ENCODE measurements at places on chromosomes 2 and 18.

GRCh38 chr2:10058251-10059015 lies 15.1 kb downstream of the KLF11 start:
- no peak for DNase-seq

- DNase-seq = peak; percentile 24
Observed at GRCh38 chr2:25301453-25302352, 40.0 kb downstream of the DNMT3A start.

- no peak for DNase-seq
Observed at GRCh38 chr2:158890296-158890905, 78.0 kb upstream of the TANC1 start.

- DNase-seq = no peak
Observed at GRCh38 chr2:229640636-229641035, 73.7 kb downstream of the DNER start.

GRCh38 chr2:84170979-84171378 lies 288.1 kb downstream of the SUCLG1 start:
- no peak for DNase-seq

DNA sequence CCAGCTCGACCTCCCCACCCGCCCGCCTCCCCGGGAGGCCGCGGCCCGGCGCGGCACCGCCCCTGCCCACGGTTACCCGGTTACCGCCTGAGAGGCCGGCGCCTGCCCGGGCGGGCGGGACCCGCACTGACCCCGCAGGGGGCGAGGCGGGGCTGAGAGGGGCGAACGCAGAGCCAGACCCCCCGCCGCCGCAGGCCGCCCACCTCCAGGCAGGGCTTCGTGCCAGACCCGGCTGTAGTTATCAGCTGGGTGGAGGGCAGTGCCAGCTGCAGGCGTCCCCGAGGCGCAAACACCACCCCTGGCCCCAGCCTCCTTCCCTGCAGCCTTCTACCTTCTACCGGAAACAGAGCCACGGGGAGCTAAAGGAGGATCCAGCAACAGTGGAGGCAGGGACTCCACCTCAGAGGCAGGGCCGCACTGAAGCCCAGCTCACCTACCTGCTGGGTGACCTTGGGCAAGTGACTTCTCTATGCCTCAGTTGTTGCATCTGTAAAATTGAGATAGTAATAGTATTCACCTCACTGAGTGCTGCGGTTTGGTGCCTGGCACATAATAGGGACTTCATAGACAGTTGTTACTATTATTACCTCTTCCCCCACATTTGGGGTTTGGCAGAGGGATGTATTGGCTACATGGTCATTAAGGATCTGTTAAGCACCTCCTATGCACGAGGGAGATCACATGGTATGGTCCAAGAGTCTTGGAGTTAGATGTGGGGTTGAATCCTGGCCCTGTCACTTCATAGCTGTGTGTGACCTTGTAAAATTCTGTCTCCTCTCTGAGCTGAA lies 231.6 kb upstream of the SMAD2 start:
- DNase-seq = no peak

DNA sequence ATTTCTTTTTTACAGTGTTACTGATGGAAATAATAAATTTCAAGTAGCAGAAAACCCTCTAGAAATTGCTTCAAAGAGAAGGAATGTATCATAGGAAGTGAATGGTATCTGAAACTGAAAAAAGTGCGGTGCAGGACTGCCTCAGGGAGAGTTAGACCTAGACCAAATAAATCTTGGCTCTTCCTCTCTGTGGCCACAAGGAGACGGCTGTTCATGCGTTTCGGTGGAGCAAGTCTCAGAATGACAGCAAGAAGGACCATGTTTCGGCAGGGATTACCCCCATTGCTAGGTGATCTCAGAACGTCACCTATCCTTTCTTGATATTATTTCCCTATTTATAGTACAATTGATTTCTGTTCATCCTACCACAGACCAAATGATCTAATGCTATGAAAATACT lies 522.3 kb downstream of the SOX11 start:
- no peak for DNase-seq
